AG10803 (cell line): ENCODE measurements at places on chromosomes 7 and 10.
A peak's percentile ranks its signal among the peaks of the same experiment; 100 is the strongest.

GRCh38 chr7:77199013-77199966 lies at the start of gene FGL2:
Gene FGL2, minus strand, starts transcription at chr7:77199819. Its CDS starts 26 bp downstream, at chr7:77199793.
- peak; percentile 52 for DNase-seq

DNA sequence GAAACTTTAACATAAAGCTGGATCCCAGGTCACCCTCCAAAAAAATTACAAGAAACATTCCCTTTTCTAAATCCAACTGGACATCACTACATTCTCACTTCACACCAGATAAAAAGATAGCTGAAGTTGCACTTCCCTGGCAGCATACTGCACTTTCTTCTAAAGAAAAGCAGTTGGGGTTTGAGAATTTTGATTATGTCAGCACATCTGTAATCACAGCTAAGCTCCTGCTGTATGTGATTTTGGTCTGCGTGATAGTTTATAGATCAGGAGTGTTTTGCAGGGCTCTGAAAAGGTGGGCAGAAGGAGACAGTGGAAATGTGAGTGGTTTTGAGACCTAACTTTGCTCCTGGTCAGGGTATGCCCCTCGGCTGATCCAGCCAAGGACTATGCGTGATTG lies 199.1 kb upstream of the AKR1E2 start:
- no peak for DNase-seq

- no peak for DNase-seq
Observed at GRCh38 chr10:128373071-128373749, 247.0 kb upstream of the MKI67 start.

DNA sequence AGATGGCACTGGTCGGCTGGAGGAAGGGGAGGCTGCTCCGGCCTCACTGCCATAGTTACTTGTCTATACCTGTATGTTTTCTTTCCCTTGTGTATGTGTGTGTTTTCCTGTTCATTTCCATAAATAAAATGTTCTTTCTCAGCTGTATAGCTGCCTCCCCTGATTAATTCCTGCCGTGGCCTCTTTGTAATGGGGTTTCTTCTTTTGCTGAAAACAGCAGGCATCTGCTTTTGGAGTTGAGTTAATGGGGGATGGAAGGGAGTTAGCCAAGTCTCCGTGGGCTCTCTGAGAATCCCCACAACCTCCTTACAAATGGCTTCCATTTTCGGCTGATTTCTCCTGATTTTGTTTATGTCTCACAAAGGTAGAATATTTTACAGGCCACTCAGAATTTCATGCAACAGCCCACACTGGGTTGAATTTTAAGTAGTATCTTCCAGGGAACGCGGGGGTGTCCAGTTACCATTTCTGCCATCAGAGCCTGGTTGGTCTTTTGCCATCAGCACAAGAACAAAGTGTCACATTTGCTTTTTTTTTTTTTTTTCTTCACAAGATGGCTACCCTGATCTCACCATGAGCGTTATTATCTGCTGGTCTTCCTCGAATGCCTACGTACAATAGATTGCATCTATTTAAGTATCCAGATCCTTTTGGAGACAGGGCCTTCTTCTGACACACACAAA lies 88.1 kb upstream of the NRP1 start:
- no peak for DNase-seq

GRCh38 chr7:36228039-36228438 lies 75.0 kb downstream of the EEPD1 start:
- DNase-seq, result peak; percentile 35

DNA sequence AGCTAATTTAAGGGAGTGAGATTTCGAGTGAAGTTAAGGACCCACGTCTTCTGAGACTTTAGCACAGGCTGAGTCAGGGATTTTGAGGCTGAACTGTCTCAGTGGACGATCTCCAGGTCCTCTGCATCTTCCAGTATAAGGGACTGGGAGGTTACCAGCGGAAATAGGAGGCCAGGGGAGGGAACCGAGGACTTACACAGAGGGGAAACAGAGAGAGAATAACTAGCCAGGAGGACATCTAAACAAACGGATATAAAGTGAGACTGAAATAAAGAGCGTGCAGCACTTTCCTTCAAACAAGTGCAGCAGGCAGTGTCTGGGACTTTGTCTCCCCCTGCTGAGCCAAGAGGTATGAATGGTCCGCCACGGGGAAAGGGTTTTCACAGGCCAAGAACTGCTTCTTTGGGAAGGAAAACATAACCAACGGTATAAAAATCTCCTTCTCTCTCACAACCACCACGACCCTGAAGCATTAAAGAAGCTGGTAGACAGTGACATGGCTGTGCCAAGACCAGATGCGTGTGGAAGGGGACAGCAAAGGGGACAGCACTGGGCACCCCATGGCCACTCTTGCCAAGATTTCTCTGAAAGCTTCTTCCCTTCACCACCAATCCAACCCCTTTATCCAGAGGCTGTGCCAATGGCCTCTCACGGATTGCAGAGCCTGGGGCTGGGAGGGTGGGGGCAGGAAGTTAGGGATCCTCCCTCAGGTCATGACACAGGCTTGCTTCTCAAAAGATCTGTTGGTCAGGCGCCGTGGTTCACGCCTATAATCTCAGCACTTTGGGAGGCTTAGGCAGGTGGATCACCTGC lies 72.0 kb downstream of the SLC37A3 start:
- DNase-seq, result peak; percentile 63

DNA sequence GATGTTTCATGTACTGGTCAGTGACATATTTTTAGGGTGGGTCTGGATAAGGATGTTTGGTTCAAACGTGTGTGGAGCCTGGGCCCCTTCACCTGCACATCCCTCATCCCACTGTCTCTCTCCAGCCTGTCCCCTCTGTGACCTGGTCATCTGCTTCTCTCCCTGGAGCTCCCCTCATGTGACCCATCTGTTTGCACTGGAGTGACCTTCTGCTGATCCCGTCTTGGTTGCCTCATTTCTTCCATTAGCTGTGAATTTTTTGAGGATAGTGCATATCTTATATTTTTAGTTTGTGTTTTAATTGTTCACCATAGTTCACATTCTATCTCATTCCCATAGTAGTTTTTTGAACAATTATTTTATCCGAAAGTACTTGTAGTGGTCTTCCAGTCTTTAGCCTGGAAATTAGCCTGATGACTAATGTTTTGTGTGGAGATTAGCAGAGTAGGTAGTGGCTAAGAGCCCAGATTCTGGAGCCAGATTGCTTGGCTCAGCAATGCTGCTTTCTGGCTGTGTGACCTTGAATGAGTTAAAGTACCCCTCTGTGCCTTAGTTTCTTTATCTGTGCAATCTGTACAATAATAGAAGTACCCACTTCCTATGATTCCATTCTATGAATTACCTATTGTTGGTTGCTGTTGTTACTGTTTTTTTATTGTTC lies 224.5 kb downstream of the LRMDA start:
- DNase-seq, result peak; percentile 48

DNA sequence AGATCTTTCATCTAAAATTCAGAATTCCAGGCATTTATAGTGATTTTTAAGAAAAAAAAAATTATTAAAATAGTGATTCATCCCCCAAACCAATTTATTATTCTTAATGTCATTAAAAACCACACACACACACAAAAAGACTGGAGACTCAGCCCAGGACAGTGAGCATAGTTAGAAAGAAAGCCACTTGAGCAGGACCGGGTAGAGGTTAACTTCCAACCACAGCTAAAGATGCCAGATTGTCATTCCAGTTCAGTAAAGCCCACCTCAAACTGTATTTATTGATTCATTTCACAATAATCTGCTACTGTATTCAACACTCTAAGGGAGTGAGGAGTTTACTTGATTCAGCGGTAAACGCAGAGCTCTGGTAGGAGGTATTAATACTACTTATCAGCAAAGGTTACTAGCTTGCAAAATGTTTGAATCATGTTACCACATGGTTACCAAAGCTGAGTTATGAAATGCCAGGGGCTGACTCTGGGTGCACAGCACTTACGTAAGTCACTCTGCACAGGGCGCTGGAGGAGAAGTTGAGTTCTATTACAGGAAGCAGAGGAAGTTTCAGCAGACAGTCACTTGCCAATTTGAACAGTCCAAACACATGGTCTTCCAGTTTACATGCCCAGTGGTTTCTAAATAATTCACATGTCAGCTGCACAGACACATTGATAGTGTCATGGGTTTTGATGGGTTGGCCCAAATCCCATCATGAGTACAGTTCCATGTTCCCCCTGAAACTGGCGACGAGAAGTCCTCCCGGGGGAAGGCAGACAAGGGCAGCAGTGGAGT lies 64.6 kb downstream of the KLF6 start:
- DNase-seq, result peak; percentile 95

DNA sequence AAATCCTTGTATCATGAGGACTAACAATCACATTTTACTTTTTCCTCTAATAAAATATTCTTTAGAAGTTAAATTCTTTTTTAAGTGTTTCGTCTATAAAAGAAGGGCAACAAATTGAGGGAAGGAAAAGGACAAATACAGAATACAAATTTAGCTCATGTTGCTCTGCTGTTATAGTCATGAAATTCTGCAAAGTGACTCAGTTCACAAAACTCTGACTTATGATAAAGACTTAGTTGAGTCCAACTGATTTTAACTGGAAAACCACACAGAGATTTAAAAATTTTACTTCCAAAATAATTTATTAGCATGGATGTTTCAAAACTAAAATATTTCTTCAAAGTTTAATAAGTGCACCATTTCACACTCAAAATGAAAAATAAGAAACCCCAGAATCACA lies 75.0 kb upstream of the GPR22 start:
- peak; percentile 64 for DNase-seq

GRCh38 chr10:88152728-88153133 lies 289.3 kb downstream of the PTEN start:
- DNase-seq, result peak; percentile 99

GRCh38 chr7:139871331-139871730 lies 42.3 kb downstream of the TBXAS1 start:
- peak; percentile 82 for DNase-seq

DNA sequence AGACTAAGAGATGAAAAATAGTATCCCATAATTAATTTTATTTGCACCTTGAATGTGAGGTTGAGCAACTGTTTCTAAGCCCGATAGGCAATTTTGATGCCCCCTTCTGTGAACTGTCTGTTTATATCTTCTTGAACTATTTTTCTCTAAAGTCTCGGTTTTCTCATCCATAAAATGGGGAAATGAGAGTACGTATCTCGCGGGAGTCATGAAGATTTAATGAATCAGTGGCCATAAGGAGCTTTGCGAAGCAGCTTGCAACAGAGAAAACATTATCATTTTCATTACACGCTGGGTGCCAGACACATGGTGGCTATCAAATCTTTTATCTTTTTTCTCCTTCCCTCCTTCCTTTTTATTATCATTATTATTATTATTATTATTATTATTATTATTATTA lies 108.1 kb upstream of the CARD11 start:
- no peak for DNase-seq

- peak; percentile 31 for DNase-seq
Observed at GRCh38 chr10:4684434-4684833, 141.6 kb upstream of the AKR1E2 start.

- peak; percentile 91 for DNase-seq
Observed at GRCh38 chr10:125084191-125084613, 76.2 kb downstream of the CTBP2 start.

- no peak for DNase-seq
Observed at GRCh38 chr10:21552638-21553037, 18.6 kb downstream of the MLLT10 start.

DNA sequence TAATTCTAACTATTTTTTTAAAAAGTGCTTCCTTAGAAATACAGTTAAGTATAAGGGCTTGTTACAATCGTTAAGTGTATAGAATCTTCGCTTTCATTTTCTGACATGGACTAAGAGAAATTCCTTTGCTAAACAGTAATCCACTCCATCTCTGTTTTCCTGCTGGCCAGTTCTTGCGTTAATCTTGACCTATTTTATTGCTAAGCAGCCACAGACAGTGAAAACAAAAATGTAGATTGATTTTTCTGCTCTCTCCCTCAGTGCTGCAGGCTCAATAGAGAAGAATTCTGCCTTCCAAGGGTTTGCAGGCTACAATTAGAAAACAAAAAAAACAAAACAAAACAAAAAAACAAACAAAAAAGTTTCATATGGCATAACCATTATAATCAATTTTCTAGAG lies 310.4 kb upstream of the ADARB2 start:
- DNase-seq, result no peak

DNA sequence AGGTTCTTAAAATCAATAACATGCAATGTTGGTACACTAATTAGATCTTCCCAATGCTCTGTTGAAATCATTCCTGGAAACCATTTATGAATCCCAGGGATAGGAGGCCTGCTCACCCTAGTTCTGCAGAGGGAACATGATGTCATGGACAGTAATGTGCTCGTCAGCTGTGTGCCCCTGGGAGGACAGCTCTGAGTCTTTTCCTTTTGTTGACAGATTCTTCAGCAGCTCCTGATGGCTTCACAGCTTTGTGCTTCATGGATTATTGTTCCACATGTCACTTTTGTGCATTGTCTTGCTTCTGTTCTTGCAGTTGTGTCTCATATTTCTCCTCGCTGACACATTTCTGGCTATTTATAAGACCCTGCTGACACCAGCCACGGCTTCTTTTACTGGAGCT lies 367.5 kb downstream of the CCSER2 start:
- no peak for DNase-seq

GRCh38 chr10:89346405-89347254 lies 18.8 kb downstream of the IFIT3 start:
- peak; percentile 48 for DNase-seq

- no peak for DNase-seq
Observed at GRCh38 chr7:159098811-159099655, 45.6 kb downstream of the VIPR2 start.

GRCh38 chr7:32582036-32582435 lies 86.7 kb downstream of the AVL9 start:
- peak; percentile 36 for DNase-seq
